Activated naive CD8-positive, alpha-beta T cell treated with anti-CD3 and anti-CD28 coated beads for 36 hours (primary cell): ENCODE measurements at places on chromosomes 7 and 10. TPM values are rescaled to one million over a fixed set of nuclear protein-coding genes. Genes with fewer than 3 reads are reported as not detected.

- peak; percentile 55 for DNase-seq
These were observed 729.9 kb downstream of the ZWINT start for GRCh38 chr10:55631071-55631654.

DNA sequence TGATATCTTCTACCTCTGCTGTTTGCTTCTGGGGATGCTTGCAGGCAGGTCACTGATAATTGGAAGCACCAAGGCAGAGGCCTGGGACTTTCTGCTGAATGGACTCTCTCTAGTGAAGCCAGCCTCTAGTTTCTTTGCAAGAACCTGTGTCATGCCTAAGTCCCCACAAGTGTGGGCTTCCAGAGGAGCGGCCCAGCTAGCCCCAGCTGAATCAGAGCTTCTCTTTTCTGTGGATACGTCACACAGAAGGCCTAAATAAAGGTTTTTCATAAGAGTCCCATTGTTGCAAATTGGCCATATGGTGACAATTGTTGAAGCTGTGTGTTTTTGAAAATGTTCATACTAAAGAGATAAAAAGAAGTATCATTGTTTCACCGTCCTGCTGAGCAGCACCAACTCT is 6.8 kb upstream of the OPALIN start:
- DNase-seq, result no peak

DNA sequence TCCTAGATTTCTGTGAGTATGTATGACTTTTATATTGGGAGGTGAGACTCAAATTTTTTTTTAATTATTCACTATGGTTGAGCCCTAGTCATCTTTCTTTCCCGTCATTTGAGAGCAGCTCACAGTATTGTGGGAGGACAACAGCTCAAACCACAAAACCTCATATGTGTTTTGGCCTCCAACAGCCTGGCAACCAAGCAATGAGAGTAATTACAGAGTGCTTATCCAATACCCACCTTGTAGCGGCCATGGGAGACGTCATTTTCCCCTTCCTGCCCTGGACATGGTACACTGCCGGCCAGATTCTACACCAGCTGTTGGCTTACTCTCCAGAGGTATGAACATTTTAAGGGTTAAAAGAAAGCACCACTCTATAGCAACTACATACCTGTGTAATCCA is 49.1 kb downstream of the DOCK4 start:
- DNase-seq, result no peak

GRCh38 chr7:128923411-128923800 is 12.9 kb upstream of the KCP start:
- DNase-seq, result no peak

GRCh38 chr7:111098011-111098925 is 7.3 kb downstream of the LRRN3 start:
- DNase-seq, result peak; percentile 49

DNA sequence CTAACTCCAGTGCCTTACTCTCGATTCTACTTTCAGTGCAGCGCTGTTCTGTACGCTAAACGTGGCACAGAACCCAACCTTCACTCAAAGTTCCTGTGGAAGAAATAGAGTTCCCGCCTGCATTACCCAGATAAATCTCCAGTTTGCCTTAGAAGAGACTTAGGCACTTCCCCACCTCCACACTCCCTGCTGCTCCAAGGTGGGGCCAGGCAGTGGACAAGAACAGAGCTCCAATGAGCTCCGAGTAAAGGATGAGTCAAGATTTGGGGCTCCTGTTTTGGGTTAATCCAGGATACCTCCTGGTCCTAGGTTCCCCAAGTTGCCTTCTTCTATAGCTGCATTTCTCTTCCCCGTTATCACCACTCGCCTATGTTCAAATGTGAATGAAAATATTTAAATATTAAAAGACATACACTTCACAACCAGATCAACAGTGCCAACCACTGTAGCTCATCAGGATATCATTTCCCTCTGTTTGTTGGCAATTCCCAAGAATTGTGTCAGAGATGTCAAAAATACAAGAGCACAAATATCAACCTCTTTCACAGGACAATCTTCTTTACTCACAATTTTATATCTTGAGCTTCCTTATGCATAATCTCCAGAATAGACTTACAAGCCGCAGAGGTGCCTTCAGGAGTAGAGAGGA is 48.0 kb downstream of the MALSU1 start:
- DNase-seq, result no peak

- no peak for DNase-seq
These were observed 550.3 kb downstream of the GRM8 start for GRCh38 chr7:126702242-126703016.

DNA sequence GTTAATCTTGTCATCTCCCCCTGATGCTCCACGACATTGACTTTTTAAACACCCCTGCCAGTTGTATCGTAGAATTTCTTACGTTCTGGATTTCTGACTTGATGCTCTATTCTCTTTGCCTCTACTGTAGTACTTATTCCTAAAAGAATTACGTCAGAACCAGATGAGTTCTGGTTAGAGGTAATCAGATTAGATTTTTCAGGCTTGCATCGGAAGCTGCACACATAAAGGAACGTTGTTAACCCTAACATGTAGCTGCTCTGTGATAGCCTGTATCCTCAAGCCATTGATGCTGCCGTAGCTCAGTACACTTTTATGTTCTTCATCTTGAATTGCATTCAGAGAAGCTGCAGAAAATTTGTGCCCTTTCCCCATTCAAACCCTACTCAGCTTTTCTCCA is 26.3 kb upstream of the TMEM236 start:
- no peak for DNase-seq

DNA sequence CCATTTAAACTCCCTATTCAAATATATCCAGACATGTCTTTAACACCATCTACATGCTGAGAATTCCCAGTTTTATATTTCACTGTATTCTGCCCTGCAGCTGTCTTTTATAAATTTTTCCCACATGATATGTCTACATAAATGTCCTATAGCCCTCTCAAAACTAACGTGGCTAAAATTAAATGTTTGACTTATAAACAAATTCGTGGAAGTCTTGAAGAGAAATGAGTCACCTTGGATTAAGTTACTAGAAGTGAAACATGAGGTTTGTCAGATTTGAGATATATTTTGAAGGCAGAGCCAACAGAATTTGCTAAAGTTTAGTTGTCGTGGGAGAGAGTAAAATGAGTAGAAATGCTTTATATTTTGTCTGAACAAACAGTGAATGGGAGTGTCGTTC is 386.9 kb upstream of the CNTNAP2 start:
- DNase-seq, result no peak

- no peak for DNase-seq
These were observed 26.1 kb downstream of the INPP5A start for GRCh38 chr10:132563485-132564248.

DNA sequence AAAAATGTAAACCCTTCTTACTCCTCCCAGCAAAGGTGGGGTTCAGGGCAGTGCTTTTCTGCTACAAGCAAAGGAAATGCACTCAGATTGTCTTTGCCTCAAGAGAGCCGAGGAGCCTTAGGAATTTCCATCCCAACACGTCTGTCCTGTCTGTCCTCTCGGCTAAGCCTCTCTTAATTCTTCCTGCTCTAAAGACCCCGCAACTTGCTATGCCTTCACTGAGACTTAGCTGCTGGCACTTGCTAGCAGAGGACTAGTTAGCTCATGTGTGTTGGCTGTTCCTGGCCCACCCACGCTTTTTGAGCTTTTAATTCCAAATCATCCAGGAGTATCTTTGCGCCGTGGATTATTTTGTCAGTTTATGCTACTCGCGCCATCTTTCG is 481 bp upstream of the NPM3 start:
- no peak for DNase-seq

GRCh38 chr7:17411922-17412321 is 113.5 kb downstream of the AHR start:
- DNase-seq, result no peak

GRCh38 chr10:121684276-121684675 is 86.0 kb upstream of the FGFR2 start:
- no peak for DNase-seq

DNA sequence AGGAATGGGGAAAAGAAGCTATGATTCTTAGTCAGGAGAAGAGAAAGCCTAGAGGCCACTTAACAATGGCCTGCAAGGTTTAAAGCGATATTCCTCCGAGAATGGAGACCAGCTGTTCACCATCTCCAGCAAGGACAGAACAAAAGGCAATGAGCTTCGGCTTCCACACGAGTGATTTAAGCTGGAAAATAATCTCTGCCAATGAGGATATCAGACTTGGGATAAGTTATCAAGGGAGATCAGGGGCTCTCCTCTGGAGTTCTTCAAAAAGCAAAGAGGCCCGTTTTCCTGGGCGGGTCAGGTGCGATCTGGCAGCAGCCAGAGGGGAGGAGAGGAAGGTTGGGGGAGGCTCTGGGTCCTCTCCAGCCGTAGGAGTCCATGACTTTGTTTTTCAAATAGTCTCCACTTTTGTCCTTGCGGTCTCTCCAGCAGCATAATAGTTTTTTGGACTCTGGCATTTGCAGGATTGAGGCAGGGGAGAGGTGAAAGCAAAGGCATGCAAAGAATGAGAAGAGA is 211.3 kb downstream of the SKIDA1 start:
- DNase-seq, result no peak

DNA sequence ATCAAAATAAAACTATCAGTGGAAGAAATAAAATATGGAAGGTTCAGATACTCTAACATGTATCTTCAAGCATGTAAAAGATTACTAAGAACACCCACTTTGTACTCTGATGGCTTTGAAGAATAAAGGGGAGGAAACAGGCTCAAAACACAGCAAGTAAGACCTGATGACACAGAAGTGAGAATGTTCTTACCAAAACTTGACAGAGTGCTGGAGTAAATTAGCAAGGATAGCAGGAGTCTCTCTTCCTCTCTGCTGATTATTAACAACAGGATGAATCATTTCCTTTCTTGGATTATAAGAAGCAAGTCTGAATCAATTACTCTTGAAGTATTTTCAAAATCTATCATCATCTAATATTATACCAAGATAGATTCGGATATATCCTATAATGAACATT is 47.5 kb downstream of the GLI3 start:
- no peak for DNase-seq

DNA sequence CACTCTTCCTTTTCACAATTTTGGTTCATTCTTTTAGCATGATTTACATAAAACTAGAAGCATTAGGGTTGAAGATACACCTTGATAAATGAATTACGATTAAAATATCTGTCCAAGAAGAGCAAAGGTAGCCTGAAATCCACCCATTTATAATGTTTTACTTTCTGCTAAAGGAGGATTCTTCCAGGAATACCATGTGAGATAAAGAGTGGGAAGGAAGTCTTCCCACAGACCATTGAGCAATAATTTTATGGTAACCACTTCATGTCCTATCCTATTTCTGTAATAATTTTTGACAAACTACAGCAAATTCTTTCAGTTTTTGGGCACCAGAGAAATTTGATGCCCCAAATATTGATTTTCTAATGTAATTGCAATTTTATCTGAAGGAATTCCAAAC is 150.6 kb upstream of the STEAP4 start:
- no peak for DNase-seq

Gene CTTNBP2
- not detected for total RNA-seq

Gene PIP
- not detected for total RNA-seq

Gene RPEL1
- total RNA-seq, result not detected

Gene NMT2
- 11.3 TPM for total RNA-seq

Gene MSS51
- 0.94 TPM for total RNA-seq

Gene SPDYE9
- not detected for total RNA-seq
